ENCODE measurements at places on chromosomes 6 and 20. TPM values are rescaled to one million over a fixed set of nuclear protein-coding genes. Genes with fewer than 3 reads are reported as not detected.
A peak's percentile ranks its signal among the peaks of the same experiment; 100 is the strongest.

DNA sequence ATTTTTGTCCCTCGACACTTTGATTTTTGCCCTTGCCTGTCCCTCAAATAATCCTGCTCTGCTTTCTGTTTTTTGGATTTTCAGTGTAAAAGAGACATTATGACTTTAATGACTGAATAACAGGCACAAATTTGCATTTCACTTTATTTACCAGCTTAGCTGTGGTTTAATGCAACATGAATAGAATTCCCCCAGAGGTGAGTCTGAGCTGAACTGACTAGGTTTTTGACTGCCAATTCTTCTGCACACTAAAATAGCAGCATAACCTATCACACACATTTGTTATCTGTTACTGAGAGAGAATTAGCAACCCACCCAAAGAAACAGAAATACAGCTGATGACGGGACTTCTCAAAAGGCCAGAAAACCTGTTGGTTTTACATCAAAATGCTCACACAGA is 3.9 kb upstream of the RBM24 start:
- H3K4me3 ChIP-seq = no peak overlapping the region
- peaks cover 48% of the 10 kb centered on the region for H3K27me3 ChIP-seq
- peaks cover 10% of the 10 kb centered on the region for H3K4me1 ChIP-seq
- no peaks in the 10 kb centered on the region for H3K36me3 ChIP-seq
- no peak for DNase-seq

DNA sequence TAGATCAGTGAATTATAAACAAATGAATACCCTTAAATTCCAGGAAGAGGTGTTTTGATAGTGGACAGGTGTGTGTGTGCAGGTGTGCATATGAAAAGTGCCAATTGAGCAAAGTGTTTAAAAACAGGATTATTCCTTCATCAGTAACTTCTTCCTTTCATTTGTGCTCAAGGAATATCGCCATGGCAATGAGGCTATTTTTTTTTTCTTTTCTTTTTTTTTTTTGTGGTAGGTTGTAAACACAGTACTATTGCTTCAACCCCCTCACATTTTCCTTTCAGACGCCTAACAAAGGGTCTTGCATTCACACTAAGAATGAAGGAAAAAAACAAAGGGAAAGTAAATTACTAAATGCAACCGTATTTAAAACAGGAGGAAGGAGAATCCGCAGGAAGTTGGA is 2.0 kb upstream of the HSPA1B start:
- peaks cover 51% of the 10 kb centered on the region for H3K4me1 ChIP-seq
- peak overlapping the region; percentile 86 for H3K4me3 ChIP-seq
- H3K36me3 ChIP-seq = peaks cover 6% of the 10 kb centered on the region

The PAX1 gene
- total RNA-seq = not detected

- no peak overlapping the region for H3K4me3 ChIP-seq
- no peaks in the 10 kb centered on the region for H3K36me3 ChIP-seq
- H3K27ac ChIP-seq = no peak overlapping the region
- H3K4me1 ChIP-seq = no peaks in the 10 kb centered on the region
- H3K27me3 ChIP-seq = peaks cover 4% of the 10 kb centered on the region
Observed at GRCh38 chr20:41927655-41928054, 309.5 kb upstream of the CHD6 start.

DNA sequence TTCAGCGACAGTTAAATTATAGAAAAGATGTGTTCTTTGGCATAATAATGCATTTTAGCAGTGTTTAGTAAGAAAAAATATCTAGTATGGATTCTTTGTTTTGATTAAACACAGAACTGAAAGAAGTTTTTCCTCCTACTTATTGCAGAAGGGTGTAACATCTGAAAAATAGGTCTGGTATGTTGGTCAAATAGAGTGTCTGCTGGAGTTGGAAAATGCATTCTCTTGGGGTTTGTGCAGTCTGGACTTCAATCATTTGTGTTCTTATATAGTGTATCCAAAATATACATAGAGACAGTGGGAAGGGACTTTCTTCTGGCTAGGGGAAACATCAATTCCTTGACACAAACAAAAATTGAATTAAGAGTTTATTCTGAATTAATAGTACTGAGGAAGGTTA is 132.4 kb upstream of the MAN1A1 start:
- no peak for DNase-seq
- H3K36me3 ChIP-seq = no peaks in the 10 kb centered on the region
- H3K27ac ChIP-seq = no peak overlapping the region
- no peaks in the 10 kb centered on the region for H3K4me1 ChIP-seq

DNA sequence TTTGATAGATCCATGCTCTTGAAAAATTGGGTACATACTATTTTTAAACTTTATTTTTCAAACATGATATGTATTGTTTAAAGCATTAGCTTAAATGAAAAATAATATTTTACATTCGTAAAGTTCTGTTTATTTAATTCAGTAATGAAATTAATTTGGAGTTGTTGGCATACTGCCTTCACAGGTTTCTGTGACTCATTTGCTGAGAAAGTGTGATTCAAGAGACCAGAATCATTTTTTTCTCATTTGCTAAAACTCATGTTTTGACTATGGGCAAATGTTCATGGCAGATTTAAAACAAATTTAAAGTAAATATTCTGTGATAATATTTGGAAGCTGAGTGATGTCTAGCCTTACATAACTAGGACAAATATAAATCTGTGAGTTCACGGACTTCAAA is 230.4 kb downstream of the BCKDHB start:
- H3K27me3 ChIP-seq = no peaks in the 10 kb centered on the region
- no peak for DNase-seq
- H3K4me1 ChIP-seq = peaks cover 4% of the 10 kb centered on the region
- no peaks in the 10 kb centered on the region for H3K36me3 ChIP-seq
- no peak overlapping the region for H3K27ac ChIP-seq
- no peak overlapping the region for H3K4me3 ChIP-seq

- no peak overlapping the region for H3K27ac ChIP-seq
- DNase-seq = no peak
- H3K4me1 ChIP-seq = no peaks in the 10 kb centered on the region
- no peak overlapping the region for H3K4me3 ChIP-seq
- no peaks in the 10 kb centered on the region for H3K36me3 ChIP-seq
Observed at GRCh38 chr6:114218437-114219340, 124.1 kb downstream of the HS3ST5 start.

GRCh38 chr6:45630801-45631200 is 253.1 kb upstream of the SUPT3H start:
- H3K27me3 ChIP-seq = no peaks in the 10 kb centered on the region
- H3K27ac ChIP-seq = no peak overlapping the region
- no peak overlapping the region for H3K4me3 ChIP-seq
- peaks cover 7% of the 10 kb centered on the region for H3K4me1 ChIP-seq
- H3K36me3 ChIP-seq = peaks cover 2% of the 10 kb centered on the region
- DNase-seq = no peak

The MCM8 gene
- 32.1 TPM for total RNA-seq

DNA sequence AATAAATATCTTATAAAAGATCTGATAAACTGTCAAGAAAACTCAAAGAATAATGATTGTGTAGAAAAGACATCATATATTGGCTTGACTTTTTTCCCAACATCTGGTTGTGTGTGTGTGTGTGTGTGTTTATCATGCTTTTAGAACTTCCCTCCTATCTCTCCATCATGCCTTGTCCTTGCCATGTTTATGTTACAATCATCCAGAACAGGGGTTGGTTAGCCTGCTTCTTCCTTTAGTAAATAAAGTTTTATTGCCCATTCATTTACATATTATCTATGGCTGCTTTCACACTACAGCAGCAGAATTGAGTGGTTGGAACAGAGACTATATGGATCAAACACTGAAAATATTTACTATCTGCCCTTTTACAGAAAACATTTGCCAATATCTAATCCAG is 52.8 kb upstream of the RIPOR2 start:
- H3K27me3 ChIP-seq = no peaks in the 10 kb centered on the region
- H3K4me3 ChIP-seq = no peak overlapping the region
- no peak overlapping the region for H3K27ac ChIP-seq
- DNase-seq = no peak

- H3K36me3 ChIP-seq = no peaks in the 10 kb centered on the region
- peak overlapping the region; percentile 72 for H3K27ac ChIP-seq
- peaks cover 48% of the 10 kb centered on the region for H3K27me3 ChIP-seq
- H3K4me1 ChIP-seq = peaks cover 20% of the 10 kb centered on the region
- peak overlapping the region; percentile 78 for H3K4me3 ChIP-seq
Observed at GRCh38 chr6:117483004-117483644, 650 bp downstream of the DCBLD1 start.

- peaks cover 17% of the 10 kb centered on the region for H3K36me3 ChIP-seq
- no peak for DNase-seq
- no peak overlapping the region for H3K4me3 ChIP-seq
- no peak overlapping the region for H3K27ac ChIP-seq
Observed at GRCh38 chr6:157556671-157557430, 175.9 kb downstream of the ZDHHC14 start.

The ADGB gene
- not detected for total RNA-seq

DNA sequence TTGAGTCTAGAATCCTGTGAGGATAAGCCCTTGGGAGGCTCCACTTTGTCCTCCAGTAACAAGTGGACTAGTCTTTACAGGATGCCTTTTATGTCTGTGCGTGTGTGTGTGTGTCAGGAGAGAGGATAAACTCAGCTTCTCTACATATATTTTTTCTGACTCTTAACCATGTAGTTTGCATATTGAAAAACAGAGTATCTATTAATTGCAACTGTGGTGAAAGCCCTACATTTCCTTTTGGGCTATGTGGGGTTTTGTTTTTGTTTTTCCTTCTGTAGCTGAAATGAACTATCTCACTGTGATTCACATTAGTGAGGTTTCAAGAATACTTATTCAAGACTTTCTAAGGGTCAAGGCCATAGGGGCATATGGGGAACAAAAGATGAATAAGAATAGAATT is 17.7 kb downstream of the TPBG start:
- DNase-seq = no peak
- H3K4me3 ChIP-seq = no peak overlapping the region
- no peaks in the 10 kb centered on the region for H3K36me3 ChIP-seq
- no peaks in the 10 kb centered on the region for H3K27me3 ChIP-seq

- peaks cover 44% of the 10 kb centered on the region for H3K4me1 ChIP-seq
- DNase-seq = no peak
- no peak overlapping the region for H3K4me3 ChIP-seq
- peaks cover 35% of the 10 kb centered on the region for H3K27me3 ChIP-seq
- no peak overlapping the region for H3K27ac ChIP-seq
Observed at GRCh38 chr20:44033344-44033743, 118.7 kb downstream of the TOX2 start.

DNA sequence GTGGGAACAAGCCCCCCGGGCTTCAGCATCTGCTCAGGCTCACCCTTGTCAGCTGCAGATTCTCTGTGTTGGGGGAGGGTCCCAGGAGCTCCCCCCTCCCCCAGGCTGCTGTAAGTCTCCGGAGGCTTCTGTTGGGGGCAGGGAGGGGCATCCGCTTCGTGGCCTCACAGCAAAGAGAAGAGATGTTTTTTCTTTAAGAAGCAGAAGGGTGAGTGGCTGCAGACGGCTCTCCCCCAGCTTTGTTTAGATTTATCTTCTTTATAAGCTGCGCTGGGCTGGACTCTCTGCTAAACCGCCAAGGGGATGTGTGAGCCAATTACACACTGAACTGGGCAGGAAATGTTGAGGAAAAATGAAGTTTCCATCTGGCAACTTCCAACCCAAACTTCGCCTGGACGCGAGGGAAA is 48.7 kb upstream of the GATA5 start:
- H3K36me3 ChIP-seq = no peaks in the 10 kb centered on the region
- H3K27me3 ChIP-seq = peaks cover 3% of the 10 kb centered on the region
- no peak overlapping the region for H3K27ac ChIP-seq

- DNase-seq = no peak
- H3K4me3 ChIP-seq = no peak overlapping the region
- no peak overlapping the region for H3K27ac ChIP-seq
Observed at GRCh38 chr6:52550014-52550575, 26.8 kb downstream of the TRAM2 start.

GRCh38 chr6:158799051-158799792 is 19.9 kb downstream of the EZR start:
- peaks cover 83% of the 10 kb centered on the region for H3K4me1 ChIP-seq
- DNase-seq = no peak
- H3K4me3 ChIP-seq = no peak overlapping the region
- H3K27me3 ChIP-seq = no peaks in the 10 kb centered on the region
- peak overlapping the region; percentile 25 for H3K27ac ChIP-seq

The HAO1 gene
- not detected for total RNA-seq

The ZNF165 gene
- 0.54 TPM for total RNA-seq

GRCh38 chr6:37218061-37218460 is 39.5 kb upstream of the TBC1D22B start:
- no peak for DNase-seq
- no peak overlapping the region for H3K4me3 ChIP-seq

DNA sequence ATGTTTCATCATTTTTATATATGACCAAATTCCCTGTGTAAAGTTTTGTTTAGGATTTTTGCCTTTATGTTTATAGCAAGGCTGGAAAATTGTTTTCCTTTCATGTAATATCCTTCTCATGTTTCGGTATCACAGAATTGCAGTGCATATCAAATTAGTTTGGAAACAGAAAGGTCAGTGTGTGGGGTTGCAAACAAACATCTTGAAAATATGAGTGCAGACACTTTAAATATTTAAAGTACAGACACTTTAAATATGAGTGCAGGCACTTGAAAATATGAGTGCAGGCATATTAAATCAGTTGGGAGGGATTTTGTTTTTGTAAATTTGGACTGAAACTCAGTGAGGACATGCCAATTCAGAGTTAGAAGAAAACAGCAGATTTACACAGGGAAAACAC is 6.5 kb downstream of the SLPI start:
- no peak overlapping the region for H3K27ac ChIP-seq
- H3K36me3 ChIP-seq = no peaks in the 10 kb centered on the region
- H3K4me1 ChIP-seq = no peaks in the 10 kb centered on the region
- DNase-seq = no peak

The HTR1B gene
- not detected for total RNA-seq

The BEND6 gene
- total RNA-seq = not detected

The LY6G5C gene
- total RNA-seq = 1.7 TPM

DNA sequence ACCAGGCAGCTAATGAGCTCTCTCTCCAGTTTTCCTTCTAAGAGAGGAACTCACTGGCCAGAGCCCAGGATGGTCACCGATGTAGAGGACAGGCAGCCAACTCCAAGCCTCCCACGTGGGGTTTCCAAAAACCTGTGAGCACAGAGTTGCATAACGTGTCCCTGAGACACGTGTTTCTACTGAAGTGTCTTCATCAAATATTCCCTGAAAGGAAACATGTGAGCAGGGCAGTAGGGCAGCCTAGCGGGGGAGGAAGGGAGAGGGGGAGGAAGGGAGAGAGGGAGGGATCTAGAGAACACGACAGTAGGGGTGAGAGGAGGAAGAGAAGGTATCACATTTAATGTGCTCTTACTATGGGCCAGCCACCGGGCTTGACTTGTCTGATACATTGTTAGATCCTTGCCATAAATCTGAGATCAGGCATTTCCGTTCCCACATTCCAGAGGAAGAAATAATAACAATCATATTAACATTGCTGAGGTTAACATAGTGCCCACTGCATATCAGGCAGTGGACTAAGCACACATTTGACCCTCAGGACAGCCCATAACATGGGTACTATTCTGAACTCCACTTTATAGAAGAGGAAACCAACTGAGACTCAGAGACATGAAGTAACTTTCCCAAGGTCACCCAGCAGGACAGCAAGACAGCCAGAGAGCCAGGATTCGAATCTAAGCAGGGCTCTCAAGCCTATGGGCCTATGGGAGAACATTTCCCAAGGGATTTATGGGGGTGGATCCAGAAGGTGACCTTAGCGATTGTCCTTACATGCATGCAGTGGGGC is 4.5 kb upstream of the SYS1 start:
- DNase-seq = no peak
- peaks cover 62% of the 10 kb centered on the region for H3K4me1 ChIP-seq
- no peaks in the 10 kb centered on the region for H3K27me3 ChIP-seq
